GOT3 (cell line): ENCODE measurements at places on chromosomes 3 and 15.

GRCh38 chr3:53174346-53175250 is 13.6 kb downstream of the PRKCD start:
- DNase-seq, result no peak

GRCh38 chr3:28726840-28727239 is 378.2 kb upstream of the AZI2 start:
- DNase-seq, result no peak

DNA sequence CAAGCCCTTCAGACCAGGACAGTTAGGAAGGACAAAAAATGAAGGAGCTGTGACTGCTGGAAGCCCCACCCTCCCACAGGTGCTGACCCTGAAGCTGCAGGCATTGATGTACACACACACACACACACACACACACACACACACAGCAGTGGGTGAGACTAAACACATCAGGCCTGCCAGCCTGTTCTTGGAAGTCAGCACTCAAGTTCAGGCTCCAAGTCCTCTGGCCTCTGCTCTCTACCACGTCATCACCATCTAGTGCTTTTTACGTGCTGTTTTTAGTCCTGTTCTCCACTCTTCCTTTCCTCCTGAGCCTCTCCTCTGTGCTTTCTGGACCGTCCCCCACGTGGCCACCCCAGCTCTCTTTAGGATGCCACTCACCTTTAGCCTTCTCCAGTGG is 5.4 kb upstream of the KBTBD12 start:
- DNase-seq, result no peak

DNA sequence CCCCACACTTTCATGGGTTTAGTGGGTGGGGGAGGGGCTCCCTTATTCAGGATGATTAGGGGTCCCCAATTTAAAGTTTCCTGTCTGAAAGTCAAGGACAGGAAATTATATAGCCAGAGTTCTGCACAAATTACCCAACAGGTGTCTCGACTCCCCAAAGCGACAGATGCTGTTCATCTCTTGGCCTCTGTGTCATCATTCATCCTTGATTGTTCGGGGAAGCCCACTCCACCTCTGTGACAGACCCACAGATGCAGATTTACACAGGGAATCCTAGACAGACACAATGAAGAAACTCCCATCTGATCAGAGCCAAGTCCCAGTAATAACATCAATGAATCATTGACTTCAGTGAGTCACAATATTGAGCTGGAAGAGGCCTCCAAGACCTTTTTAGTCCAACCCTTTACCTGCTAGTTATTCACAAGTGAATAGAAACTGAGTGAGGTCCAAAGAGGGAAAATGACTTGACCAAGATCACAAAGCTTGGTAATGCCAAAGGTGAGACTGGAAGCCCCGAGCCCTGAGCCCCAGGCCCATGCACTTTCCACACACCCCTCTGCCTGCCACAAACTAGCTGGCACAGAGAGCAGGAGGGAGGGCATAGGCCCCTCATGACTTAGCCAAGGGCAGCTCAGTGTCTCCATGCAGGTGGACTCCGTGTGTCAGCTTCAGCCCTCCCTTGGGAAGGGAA is 7.9 kb upstream of the SRP14 start:
- DNase-seq, result no peak

GRCh38 chr15:75450307-75451201 is 936 bp downstream of the SIN3A start:
- peak; percentile 77 for DNase-seq

- DNase-seq, result no peak
Observed at GRCh38 chr15:46496491-46497115, 861.8 kb downstream of the SQOR start.

DNA sequence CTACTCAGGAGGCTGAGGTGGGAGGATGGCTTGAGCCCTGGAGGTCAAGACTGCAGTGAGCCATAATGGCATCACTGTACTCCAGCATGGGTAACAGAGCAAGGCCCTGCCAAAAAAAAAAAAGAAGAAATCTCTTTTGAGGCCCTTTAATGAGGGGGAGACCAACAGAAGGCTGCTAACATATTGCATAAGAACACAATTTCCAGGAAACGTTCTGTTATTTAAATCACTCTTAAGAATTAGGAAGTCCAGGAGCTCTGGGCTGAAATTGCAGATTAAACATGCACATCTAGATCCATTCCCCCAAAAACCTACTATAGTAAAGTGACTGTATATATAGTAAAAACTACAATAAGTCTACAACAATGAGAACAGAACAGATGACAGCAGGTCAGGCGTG is 16.1 kb upstream of the BLM start:
- no peak for DNase-seq

GRCh38 chr15:97156739-97157265 is 803.7 kb upstream of the ARRDC4 start:
- DNase-seq, result no peak

- no peak for DNase-seq
Observed at GRCh38 chr15:98826658-98827057, 178.3 kb downstream of the IGF1R start.

DNA sequence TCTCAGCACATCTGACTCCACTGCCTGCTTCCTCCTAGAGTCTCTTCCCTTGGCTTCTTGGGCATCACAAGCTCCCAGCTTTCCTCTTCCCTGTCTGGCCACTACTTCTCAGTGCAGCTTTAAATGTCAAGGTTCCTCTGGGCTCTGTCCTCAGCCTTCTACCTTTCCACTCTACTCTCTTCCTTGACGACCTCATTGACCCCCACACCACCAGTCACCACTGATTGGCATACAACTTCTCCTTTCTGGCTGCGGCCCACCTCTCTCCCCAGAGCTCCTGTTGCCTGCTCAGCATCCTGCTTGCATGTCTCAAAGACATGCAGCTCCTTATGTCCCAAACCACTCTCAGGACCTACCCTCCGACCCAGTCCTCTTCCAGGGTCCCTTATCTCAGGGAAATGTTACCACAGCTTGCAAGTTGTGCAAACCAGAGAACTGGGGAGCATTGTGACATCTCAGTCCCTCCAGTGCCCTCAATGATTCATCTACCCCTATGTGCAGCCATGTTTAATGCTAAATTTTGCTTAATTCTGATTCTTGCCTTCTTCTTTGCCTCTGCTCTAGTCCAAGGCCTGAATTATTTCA is 49.9 kb downstream of the TRPM1 start:
- no peak for DNase-seq

DNA sequence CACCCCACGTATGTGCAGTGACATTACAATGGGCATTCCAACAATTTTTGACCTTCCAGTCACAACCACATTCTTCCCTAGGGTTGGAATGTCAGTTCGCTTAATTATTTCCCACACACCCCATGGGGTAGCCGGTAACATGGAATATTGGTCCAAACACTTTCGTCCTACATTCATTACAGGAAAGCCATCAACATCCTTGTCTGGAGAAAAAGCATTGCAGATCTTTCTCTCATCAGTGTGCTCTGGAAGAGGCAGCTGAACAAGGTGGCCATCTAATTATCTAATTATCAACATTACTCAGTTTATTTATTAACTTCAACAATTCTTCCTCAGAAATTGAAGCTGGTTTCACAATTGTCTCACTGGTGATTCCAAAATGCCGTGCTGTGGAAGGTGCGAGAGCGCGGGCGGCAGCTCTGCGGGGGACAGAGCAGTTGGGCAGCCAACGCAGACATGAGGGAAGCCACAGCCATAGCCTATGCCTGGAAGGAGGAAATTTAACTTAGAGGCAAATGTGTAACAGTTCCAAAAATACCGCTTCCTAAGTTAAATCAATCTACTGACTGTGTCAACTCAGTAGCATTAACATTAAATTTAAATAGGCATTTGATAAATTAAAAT is 1158.9 kb upstream of the EPHA6 start:
- DNase-seq, result no peak

GRCh38 chr15:31510057-31510456 is 183.4 kb downstream of the KLF13 start:
- no peak for DNase-seq

GRCh38 chr3:16148783-16149182 is 25.7 kb upstream of the GALNT15 start:
- DNase-seq, result no peak

DNA sequence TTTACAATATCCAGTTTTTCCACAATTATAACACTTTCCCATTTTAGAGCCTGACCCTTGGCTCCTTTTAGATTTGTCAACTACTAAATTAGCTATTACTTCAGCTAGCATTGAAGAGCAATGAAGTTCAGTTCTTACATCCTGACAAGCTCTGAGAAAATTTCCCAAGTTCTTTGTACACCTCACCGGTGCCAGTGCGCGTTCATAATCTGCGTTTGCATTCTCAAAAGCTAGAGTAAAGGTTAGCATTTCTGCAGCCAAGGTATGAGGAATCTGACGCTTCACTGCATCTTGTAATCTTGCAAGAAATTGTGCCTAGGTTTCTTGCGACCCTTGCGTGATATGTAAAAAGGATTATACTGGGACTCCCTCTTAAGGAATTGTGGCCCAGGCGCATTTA is 25.2 kb upstream of the XCR1 start:
- no peak for DNase-seq

DNA sequence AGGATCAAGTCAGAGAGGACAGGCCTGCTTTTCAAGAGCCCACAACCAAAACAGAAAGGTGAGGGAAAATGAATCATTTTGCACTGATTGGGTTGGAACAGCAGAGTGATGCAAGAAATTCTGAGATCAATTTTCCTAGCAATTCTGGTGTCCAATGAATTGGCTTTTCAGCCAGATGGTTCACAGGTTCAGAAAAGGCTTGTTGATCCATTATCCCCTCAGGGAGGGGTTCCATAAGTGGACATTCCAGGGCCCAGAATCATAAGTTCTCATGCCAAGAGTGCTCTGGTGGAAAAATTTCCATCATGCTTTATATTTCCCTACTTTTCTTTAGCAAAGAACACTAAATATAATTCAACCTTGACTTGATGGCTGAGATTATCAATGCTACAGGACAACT is 16.2 kb downstream of the RBP2 start:
- DNase-seq, result no peak

DNA sequence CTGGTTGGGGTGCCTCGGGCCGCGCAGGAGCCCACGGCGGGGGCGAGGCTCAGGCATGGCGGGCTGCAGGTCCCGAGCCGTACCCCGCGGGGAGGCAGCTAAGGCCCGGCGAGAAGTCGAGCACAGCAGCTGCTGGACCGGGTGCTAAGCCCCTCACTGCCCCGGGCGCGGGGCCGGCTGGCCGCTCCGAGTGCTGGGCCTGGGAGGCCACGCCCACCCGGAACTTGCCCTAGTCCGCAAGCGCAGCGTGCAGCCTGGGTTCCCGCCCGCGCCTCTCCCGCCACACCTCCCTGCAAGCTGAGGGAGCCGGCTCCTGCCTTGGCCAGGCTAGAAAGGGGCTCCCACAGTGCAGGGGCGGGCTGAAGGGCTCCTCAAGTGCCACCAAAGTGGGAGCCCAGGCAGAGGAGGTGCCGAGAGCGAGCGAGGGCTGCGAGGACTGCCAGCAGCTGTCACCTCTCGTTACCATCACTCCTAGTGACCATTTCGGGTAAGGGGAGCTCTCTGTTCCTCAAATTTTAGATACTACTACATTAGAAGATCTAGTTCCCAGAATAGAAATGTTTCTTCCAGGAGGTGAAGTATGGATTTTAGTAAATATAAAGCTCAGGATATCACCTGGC is 417.0 kb upstream of the AGTR1 start:
- DNase-seq, result no peak

- DNase-seq, result no peak
Observed at GRCh38 chr3:69231929-69232440, 109.6 kb upstream of the LMOD3 start.

DNA sequence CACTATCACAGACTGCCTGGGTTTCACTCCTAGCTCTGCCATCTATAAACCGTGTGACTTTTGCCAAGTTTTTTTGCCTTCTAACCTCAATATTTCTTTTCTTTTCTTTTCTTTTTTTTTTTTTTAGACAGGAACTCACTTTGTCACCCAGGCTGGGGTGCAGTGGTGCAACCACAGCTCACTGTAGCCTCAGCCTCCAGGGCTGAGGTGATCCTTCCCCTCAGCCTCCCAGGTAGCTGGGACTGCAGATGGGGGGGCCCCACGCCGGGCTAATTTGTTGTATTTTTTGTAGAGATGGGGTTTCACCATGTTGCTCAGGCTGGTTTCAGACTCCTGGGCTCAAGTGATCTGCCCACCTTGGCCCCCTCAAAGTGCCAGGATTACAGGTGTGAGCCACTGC is 3.2 kb upstream of the ADAM10 start:
- DNase-seq, result no peak

DNA sequence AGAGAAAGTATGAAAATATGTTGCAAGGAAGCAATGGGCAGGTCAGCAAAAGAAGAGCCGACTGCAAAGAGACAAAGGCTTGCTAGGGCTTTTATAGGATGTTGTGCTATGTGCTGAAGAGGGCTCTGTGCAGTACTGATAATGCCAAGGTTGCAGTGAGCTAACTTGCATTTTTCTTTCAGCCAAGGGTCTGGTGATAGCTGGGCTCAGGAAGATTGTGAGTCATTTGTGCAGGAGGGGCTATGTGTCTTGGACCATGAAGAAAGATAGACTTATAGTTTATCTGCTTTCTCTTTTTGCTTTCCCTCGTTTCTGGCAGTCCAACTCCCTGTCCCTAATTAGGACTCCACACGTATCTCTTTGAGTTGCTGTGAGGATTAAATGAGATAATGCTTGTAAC is 64.5 kb upstream of the LRIG1 start:
- no peak for DNase-seq

GRCh38 chr3:111081008-111081545 is 9.5 kb downstream of the NECTIN3 start:
- DNase-seq, result no peak

DNA sequence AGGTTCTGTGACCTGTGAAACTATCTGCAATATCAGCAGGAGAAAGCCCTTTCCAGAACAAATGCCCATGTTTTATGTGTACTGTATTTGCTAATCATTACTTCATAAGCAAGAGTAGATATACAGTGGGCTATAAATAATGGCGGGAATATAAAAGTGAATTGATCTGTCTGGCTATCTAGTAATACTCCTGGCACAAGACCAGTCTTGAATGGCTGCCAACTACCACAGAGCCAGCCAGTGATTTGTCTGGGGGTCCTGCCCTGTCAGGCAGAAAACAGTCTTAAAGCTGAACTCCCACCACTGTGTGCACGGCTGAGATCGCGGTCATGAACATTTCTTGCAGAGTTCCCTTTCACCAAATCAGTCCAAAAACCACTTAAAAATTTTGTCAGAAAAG is 176.3 kb downstream of the MEIS2 start:
- DNase-seq, result no peak

GRCh38 chr3:184942735-184943134 is 130.8 kb downstream of the VPS8 start:
- no peak for DNase-seq

GRCh38 chr15:98967916-98968315 is 39.7 kb downstream of the PGPEP1L start:
- DNase-seq, result no peak
